ENCODE measurements at places on chromosomes 16 and 17. TPM values are rescaled to one million over a fixed set of nuclear protein-coding genes. Genes with fewer than 3 reads are reported as not detected.

DNA sequence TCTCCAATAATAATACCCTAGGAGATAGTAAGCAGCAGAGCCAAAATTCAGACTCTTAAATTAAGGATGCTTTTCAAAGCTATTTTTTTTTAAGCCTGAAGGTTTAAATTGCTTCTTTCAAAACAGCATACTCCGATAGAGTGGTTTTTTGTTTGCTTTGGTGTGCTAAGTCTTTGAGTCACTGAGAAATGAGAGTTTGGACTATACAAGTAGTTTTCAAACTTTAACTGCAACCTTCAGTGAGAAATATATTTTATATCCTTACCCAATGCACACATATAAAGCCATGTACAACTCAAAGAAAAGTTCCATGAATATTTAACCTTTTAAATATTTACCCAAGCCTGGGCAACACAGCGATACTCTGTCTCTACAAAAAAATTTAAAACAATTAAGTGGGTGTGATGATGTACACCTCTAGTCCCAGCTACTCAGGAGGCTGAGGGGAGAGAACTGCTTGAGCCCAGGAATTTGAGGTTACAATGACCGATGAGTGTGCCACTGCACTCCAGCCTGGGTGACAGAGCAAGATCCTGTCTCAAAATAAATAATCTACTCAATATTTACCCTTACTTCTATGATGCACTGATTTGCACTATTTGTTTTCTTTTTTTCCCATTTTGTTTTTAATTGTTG is 19.2 kb downstream of the DCUN1D3 start:
- no peak for DNase-seq

DNA sequence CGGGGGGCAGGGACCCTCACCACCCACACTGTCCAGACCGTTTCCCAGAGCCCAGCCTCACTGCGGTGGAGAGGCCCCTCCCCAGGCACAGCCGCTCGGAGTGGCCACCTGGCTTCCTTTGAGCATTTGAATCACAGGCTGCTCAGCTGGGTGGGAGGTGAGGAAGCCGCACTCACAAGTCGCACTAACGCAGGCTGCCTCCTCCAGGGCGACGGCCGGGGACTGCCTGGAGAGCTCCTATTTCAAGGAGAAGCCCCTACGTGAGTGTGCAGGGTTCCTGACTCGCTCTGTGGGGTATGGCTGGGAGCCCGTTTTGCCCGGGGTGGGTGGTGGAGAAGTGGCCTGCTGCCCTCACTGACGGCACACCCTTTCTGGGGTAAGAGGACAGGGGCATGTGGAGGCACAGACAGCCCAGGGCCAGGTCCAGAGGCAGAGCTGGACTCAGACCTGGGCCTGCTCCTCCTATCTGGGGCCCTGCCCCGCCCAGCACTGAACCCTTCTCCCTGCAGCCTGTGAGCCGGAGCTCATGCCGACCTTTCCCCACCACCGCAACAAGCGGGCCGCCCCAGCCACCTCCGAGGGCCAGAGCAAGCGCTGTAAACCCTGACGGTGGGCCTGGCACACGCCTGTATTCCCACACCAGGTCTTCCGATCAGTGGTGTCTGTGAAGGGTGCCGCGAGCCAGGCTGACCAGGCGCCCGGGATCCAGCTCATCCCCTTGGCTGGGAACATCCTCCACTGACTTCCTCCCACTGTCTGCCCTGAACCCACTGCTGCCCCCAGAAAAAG is 6.2 kb downstream of the SPATA2L start:
- no peak for DNase-seq

- peak; percentile 23 for DNase-seq
Observed at GRCh38 chr17:29005936-29006511, at the start of gene SEZ6. Gene SEZ6 (minus strand): TSS chr17:29006033. CDS start chr17:29005869, 164 bp downstream.

GRCh38 chr16:25045696-25046381 is 30.7 kb upstream of the ARHGAP17 start:
- no peak for DNase-seq

DNA sequence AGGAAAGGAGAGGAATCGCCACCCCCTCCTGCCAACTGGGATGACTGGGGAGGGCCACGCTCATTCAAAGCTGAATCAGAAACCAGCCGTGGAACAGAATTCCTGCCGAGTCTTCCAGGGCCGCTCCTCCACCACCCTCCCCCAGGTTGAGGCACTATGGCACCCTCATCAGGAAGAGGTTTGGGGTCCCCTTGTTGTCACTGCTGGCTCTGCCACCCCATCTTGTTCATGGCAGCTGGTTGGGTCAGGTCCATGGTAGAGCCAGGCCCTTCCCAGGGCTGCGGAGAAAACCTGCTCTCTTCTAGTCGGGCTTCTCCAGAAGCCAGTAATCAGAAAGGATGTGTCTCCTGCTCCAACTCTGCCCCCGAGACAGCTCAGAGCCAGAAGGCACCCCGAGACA is 41.8 kb downstream of the KCNJ12 start:
- DNase-seq: no peak

GRCh38 chr17:48148029-48148770 is 40.6 kb downstream of the SNX11 start:
- no peak for DNase-seq

DNA sequence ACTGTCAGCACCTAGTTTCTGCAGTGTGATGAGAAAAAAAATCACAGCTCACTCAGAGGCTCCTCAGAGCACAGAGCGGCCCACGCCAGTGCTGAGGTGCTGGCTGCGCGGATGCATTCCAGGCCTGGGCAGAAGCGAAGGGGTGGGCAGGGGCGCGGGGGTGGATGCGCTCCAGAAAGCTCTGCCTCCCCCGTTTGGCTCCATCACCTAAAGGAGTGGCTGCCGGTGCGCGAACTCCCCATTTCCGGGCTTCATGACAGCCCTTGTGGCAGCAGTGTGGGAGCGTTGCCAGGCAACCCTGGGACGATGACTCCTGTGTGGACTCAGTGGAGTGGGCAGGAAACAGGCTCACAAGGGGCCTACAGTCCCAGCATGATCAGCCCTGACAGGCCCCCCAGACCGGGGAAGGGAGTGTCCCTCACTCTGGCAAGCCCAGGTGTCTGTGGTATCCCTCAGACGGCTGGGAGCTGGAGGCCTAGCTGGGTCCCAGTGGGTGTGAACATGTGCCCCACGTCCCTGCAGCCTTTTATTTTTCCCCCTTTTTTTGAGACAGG is 32.8 kb upstream of the NUDT16L1 start:
- peak; percentile 47 for DNase-seq

DNA sequence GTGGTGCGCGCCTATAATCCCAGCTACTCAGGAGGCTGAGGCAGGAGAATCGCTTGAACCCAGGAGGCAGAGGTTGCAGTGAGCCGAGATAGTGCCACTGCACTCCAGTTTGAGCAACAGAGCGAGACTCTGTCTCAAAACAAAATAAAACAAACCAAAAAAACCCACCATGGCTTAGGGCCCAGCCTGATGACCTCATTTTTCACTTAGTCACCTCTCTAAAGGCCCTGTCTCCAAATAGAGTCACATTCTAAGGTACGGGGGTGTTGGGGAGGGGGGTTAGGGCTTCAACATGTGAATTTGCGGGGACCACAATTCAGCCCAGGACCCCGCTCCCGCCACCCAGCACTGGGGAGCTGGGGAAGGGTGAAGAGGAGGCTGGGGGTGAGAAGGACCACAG is 1.4 kb upstream of the STH start:
- DNase-seq: no peak

GRCh38 chr17:82126556-82127314 is 28.7 kb upstream of the FASN start:
- DNase-seq: no peak

GRCh38 chr16:67305216-67306071 is 21.1 kb downstream of the KCTD19 start:
- DNase-seq: no peak

GRCh38 chr17:78709751-78710181 is 72.3 kb downstream of the CYTH1 start:
- no peak for DNase-seq

DNA sequence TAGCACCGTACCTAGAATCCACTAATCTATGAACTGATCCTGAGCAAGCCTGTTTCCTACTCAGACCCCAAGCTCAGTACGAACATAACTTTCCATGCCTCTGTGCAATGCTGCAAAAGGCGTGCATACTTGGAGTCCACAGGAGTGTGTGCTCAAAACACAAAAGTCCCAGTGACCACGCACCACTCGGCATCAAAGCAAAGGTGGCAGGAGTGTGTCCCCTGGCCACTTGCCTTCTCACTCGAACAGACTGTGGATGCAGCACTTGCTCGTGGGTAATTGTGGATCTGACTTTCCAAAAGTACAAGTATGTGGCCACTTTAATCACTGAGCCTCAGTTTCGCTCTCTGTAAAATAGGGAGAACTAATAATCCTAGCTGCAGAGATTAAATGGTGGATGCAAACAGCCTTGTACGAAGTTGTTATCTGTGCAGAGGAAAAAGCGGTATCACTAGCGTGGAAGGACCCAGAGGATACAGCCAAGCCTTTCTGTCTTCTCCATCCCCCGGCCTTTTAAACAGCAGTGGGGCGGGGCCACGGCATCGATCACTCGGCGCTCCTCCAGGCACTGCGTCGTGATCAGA is 311 bp upstream of the KDM8 start:
- DNase-seq: no peak

DNA sequence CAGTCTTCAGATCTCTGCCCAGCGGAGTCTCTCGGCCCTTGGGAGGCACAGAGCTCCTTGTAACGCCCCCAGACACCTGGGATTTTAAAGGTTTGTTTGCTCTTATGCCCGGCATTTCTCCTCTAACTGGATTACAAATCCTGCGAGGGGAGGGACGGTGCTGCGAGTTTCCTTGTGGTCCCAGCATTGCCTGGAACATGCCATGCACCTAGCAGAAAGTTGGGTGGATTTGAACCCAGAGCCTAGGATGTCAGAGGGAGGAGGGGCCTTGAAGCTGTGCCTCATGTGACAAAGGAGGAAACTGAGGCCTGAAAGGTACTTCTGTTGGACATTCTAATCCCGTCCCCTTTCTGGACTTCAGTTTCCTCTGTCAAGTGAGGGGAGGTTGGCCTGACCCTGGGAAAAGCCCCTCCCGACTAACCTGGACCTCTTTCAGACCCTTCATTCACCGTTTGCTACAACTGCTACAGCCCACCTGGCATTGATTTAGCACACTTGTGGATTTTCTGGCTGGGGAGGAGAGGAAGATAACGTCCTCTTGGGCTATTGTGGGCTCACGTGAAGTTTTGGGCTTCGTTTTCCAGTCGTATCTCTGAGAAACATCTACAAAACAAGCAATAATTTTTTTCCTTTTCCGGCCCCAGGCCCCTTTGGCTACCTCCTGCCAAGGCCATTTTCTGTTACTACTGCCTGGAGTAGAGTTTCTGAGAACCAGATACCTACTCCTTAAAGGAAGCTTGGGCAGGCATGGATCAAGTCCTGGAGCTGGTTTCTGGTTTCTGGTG is 30.9 kb downstream of the MRC2 start:
- DNase-seq: no peak

- DNase-seq: no peak
Observed at GRCh38 chr17:35080536-35080935, 17.0 kb upstream of the RFFL start.

GRCh38 chr17:30541802-30542201 is 64.6 kb downstream of the GOSR1 start:
- no peak for DNase-seq

- no peak for DNase-seq
Observed at GRCh38 chr17:7226721-7227710, 7.3 kb downstream of the ACADVL start.

GRCh38 chr17:33497623-33498022 is 204.5 kb upstream of the ASIC2 start:
- no peak for DNase-seq

GRCh38 chr17:15343749-15344148 is 2.4 kb upstream of the TEKT3 start:
- DNase-seq: no peak

- DNase-seq: no peak
Observed at GRCh38 chr16:14635395-14636165, 2.8 kb downstream of the BFAR start.

- DNase-seq: no peak
Observed at GRCh38 chr16:9843424-9844018, 338.7 kb downstream of the GRIN2A start.

- DNase-seq: no peak
Observed at GRCh38 chr16:53629607-53630312, 73.9 kb downstream of the RPGRIP1L start.

DNA sequence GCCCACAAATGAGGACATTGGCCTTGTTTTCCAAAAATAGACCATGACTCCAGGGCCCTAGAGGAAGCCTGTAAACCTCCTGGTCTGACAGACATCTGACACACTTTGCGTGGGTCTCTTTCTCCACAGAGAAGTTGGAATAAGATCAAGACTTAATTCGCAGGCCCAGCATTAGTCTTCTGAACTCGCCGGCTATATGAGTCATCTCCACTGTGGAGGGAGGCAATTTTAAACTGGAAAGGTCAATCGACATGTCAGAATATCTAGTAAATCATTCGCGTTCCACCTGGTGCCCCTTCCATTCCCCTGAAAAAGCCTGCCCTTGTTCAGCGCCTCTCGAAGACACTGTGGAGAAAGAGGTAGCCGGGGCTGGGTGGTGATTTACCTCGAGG is 140.1 kb downstream of the CLEC16A start:
- no peak for DNase-seq

DNA sequence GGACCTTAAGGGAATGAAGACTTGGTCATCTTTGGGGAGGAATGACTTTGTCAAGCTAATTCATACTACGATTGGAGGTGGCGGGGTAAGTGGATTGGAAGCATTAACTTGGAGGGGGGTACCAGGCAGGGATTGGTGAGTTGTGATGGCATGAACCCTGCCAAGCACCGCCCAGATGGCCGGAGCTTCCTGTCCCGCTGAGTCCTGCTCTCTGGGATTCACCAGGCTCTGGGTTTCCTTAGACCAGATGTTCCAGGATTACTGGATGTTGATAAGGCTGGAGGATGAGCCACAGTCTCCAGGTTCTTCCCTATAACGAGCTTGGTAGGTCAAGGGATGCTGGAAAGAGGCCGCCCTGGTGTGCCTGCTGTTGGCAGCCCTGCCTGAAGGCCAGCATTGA is 154.9 kb downstream of the SDK2 start:
- DNase-seq: no peak

GRCh38 chr16:20364051-20364450 is 11.5 kb upstream of the UMOD start:
- no peak for DNase-seq

DNA sequence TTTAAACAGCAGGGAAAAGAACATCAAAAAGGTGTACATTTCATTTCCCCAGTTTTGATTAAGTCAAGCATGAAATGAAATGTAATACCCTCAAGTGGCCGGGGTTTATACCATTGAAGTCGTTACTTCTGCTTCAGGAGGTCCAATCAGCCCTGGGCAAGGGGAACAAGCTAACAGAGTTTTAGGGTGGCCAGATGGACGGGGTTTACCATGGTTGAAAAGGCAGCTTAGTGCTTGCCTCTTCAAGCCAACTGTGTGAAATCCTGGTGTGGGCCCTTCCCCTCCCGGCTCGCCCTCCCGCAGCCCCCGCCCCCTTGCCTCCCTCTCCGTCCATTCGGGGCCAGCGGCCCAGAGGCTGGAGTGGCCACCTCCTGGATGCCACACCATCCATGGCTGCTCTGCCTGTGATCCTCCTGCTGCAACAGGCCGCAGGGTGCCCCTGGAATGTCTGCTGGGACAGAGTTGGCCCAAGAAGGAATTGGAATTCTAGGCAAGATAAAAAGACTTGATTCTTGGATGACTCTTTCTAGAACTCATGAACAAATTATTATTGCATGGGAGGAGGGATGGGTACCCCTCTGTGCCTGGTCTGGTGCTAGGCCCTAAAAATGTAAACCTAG is 296.2 kb upstream of the IRX3 start:
- no peak for DNase-seq

The MARVELD3 gene
- 0.57 TPM for polyA plus RNA-seq

The CEP295NL gene
- polyA plus RNA-seq: 0.28 TPM

The GRAP gene
- 4.2 TPM for polyA plus RNA-seq

The KCNG4 gene
- polyA plus RNA-seq: not detected

The CACNG1 gene
- polyA plus RNA-seq: not detected

The GNAO1 gene
- polyA plus RNA-seq: 31.1 TPM

The PRR35 gene
- polyA plus RNA-seq: not detected

The SEC14L1 gene
- polyA plus RNA-seq: 48.9 TPM

The PRAC1 gene
- polyA plus RNA-seq: 18.0 TPM

Measured in urinary bladder (tissue), 4 donors.